Stimulated activated CD8-positive, alpha-beta memory T cell treated with anti-CD3 and anti-CD28 coated beads, Interleukin-7, amount 100 ng/mL, for 48 hours (primary cell): ENCODE measurements at places on chromosomes 12 and 14.

- DNase-seq: no peak
These were observed 1021.5 kb upstream of the TMEM132C start for GRCh38 chr12:127245437-127245836.

- DNase-seq: no peak
These were observed 832.9 kb downstream of the C12orf50 start for GRCh38 chr12:87196321-87196720.

GRCh38 chr12:26109343-26109881 lies 15.4 kb downstream of the BHLHE41 start:
- no peak for DNase-seq

GRCh38 chr12:50188875-50189575 lies 21.9 kb upstream of the CERS5 start:
- no peak for DNase-seq

DNA sequence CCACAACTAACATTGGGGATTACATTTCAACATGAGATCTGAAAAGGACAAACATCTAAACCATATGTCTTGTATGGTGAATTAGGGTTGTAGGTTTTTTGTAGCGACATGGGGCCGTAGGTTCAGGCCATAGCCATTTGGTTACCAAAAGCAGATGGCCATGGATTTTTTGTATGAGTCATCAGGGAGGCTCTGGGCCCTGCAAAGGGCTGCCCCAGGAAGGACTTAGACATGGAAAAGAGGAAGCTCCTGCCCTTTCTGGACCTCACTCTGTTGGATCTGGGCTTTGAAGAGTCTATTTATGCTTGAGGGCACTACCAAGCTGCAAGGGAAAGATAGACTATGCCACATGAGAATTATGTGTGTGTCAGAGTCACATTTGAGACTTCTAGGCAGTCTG lies 89.3 kb upstream of the DHRS4 start:
- no peak for DNase-seq

DNA sequence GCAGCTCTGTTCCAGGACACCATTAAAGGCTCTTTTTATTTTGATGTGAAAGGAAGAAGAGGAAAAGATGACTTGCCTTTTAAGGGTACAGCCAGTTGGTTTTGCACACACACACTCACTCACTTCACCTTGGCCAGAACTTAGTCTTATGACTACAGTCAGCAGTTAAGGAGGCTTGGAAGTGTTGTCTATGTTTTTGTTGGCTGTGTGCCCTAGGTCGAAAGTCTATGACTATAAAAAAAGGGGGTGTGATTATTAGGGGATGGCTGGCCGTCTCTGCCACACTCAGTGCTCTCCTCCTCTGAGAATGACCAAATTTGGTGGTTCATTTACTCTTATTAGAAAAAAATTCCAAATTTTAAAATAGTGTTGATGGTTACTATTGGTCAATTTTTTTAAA lies 139.5 kb upstream of the OTX2 start:
- DNase-seq: no peak

DNA sequence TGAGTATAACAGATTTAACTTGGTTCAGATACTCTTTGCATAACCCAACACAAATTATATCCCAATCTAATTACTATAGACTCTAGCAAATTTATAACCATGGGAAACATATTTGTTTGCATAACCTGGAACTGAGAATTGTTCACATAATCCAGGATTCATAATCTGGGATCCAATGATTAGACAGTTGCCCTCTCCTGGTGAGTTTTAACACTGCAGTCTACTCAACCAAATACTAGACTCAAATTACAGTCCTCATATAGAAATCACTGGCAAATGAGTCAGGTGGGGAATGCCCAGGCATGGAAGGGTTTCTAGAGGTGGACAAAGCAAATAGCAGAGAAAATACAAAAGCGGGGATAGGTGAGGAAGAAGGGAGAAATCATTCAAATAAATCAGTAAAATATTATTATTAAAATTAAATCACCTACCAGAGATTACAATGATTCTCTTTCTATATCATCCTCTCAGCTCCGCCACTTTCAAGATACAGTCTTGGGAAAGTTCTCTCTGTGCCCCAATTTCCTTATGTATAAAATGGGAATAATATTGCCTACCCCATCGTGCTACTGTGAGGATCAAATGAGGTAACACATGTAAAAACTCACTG lies 9.4 kb downstream of the GCH1 start:
- DNase-seq: no peak

DNA sequence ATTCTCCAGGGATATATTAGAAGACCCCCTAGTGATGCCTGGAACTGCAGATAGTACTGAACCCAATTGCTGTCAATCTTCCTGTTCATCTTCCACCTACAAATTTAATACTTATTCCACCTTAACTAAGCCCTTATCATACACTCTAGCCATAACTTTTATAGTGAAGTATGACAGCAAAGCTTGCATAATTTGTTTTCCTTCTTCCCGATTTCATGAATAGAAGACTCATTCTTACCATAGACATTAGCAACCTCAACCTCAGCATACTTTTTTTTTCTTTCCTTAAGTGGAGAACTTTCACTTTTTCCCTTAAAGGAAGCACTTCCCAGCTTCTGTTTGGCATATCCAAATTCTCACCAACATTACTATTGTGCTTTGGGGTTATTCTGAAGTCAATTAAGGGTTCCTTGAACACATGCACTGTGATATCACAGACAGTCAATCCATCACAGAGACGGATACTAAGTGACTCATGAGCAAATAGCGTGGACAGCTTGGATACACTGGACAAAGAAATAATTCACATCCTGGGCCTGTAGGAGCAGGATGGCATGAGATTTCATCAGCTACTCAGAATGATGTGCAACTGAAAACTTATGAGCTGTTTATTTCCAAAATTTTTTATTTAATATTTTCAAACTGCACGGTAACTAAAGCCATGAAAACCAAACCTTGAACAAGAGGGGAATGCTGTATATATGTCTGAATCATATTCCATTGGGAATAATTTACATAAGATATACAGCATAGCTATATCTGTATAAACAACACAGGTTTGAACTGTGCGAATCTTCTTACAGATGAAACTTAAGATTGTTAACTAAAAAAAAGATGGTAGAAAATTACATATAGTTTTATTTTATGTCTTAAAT lies 63.9 kb downstream of the SYT1 start:
- DNase-seq: no peak

GRCh38 chr12:57126061-57126460 lies 2.2 kb upstream of the LRP1 start:
- DNase-seq: no peak

DNA sequence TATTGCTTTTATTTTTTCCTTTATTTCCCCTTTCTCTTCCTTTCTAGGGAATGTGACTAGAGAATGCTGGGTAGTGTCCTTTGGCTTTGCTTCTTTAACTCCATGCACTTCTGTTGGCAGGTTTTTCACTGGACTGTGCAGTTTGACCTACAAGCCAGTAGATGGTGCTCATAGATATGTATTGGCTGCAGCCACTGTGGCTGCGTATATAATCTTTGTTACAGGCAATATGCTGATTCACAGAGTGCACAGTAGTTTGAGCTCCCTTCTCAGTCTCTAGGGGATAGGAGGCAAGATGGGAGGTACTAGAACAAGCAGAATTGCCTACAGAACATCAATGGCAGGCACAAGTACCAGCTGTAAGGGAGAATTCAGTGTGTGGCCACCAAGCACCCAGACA lies 503.5 kb downstream of the LRFN5 start:
- DNase-seq: no peak

- DNase-seq: no peak
These were observed 38.8 kb downstream of the DIO2 start for GRCh38 chr14:80172375-80173051.

DNA sequence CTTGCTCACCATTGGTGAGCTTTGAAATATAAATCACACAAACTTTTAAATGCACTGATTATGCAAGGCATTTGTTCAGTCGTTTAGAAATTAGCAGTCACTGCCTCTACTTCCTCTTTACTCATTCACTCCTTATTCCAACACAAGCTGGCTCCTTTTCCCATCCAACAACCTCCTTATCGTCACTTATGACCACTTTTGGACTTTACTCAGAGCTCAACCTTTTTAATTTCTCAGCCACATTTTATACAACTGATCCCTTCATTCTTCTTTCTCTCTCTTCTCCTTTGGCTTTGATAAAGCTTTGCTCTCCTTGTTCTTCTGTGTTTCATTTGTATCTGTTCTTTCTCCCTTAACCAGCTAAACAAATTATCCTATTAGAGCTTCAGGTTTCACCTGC lies 126.4 kb upstream of the PLEKHA5 start:
- DNase-seq: no peak

DNA sequence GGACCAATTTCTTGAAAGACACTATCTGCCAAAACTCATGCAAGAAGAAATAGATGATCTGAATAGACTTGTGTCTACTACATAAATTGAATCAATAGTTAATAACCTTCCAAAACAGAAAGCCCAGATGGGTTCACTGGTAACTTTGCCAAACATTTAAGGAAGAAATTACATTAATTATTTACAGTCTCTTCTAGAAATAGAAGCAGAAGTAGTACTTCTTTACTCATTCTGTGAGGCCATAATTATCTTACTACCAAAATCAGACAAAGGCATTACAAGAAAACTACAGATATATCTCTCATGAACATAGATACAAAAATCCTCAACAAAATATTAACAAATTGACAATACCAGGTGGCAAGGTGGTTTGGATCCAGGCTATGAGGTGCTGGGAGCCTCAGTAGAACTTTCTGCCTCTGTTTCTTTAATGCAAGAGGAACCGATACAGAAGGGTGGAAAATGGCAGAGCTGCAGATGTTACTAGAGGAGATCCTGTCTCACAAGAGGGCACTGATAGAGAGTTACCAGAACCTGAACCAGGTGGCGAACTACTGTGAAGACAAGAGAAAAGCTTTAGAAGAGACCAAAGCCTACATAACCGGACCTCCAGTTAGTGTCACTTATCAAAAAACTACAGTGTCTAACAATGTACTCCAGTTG lies 33.7 kb upstream of the KTN1 start:
- DNase-seq: no peak

- no peak for DNase-seq
These were observed 5.3 kb upstream of the RAB35 start for GRCh38 chr12:120121766-120122293.

DNA sequence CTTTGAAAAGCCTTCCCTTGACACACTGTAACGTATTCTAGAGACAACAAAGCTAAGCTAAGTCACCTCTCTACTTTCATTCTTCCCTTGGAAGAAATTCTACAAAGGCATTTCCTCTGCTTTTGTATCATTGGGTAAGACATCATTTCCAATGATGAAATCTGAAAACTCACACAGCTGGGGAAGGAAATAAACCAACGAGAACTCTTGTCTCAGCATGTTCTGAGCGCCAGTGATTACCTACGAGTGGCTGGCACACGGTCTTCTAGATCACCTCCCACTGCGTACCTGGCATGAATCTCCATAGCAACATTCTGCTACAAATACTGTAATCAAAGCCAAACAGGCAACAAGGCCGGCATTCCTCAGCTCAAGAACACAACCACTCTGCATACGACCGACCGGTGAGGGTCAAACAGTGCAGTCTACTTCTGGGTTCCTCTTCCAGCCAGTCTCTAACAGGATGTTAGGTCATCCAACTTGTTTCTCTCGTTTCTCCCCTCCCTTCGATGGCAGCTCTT lies 7.6 kb downstream of the VPS37B start:
- no peak for DNase-seq

DNA sequence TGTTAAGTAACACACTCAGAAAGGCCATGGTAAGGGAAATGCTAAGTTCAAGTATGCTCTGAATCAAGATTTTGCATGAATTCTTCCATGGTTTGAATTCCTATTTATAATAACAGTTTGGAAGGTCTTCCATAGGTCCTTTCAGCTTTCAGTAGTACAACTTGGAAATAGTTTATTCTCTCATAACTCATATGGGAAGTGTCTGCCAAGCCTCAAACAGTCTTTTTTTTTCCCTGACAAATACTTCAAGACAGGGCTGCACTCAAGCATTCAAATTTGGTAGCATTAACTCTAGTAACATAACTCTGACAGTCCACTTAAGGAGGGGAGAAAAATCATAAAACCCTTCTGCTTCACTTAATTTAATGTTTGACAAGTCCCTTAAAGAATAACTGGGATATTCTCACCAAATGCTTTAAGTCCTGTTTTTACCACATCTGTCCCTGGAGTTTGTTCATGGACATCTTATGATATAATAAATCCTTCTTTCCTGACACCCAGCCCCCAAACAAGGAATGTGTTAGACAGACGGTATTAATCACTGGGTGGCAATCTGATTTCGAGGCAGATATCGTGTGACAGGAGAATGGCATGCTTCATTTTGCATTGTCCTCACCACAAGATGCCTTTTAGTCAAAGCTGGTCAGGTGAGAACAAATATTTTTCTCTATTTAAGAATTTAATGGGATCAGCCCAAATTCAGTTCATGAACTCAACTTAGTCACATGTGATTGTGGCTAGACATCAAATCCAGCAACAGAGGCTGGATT lies 165.7 kb downstream of the BMP4 start:
- no peak for DNase-seq

GRCh38 chr12:5262450-5262849 lies 169.5 kb upstream of the NTF3 start:
- no peak for DNase-seq

GRCh38 chr14:96805956-96806355 lies 8.8 kb downstream of the VRK1 start:
- DNase-seq: no peak

DNA sequence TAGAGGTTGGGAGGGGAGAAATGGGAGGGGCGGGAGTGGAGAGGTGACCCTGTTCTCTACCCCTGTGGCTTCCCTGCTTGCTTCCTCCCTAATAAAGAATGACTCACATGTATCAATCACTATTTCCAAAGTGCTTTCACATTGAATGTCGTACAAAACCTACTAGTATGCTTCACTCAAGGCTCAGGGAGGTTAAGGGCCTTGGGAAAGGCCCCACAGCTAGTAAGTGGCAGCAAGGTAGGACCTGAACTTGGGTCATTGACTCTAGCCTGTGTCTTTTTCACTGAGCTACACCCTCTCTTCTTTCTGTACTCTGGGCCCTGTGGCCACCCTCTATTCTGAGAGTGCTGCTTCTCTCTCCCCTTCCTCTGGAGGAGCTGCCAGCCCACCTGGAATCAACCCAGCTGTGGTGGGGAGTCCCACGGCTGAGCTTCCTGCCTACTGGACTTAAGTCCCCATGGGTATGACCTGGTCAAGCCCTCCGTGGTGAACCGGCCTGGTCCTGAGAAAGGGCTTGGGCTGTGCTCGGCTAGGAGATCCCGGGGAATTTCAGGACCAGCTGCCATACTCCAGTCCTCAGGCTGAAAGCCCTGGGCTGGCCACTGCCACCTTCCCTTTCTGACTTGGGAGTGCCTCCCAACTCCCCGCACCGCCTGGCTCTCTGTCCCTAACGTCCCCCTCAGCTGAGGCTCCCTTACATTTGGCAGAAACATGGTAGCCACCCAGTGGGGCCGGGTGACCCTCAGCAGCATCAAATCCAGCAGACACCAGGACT lies 13.0 kb downstream of the SLC48A1 start:
- DNase-seq: no peak

DNA sequence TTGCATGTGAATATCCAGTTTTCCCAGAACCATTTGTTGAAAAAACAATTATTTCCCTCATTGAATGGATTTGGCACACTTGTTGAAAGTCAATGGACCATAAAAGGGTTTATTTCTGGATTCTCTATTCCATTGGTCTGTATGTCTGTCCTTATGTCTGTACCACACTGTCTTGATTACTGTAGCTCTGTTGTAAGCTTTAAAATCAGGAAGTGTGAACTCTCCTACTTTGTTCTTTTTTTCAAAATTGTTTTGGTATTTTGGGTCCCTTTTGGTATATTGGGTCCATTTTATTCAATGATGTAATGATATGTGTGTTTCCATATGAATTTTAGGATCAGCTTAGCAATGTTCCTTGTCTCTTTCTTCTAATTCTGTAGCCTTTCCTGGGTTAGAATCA lies 64.8 kb downstream of the PPP2R5C start:
- DNase-seq: no peak

GRCh38 chr12:122130150-122130549 lies 43.9 kb downstream of the IL31 start:
- no peak for DNase-seq
